ENCODE measurements at places on chromosomes 6 and 20. TPM values are rescaled to one million over a fixed set of nuclear protein-coding genes. Genes with fewer than 3 reads are reported as not detected.

Gene RAB44
- total RNA-seq = 0.11 TPM

Gene AHI1
- total RNA-seq = 13.3 TPM

Gene LY6G5C
- total RNA-seq = 2.9 TPM

Gene AKAP12
- 15.4 TPM for total RNA-seq

DNA sequence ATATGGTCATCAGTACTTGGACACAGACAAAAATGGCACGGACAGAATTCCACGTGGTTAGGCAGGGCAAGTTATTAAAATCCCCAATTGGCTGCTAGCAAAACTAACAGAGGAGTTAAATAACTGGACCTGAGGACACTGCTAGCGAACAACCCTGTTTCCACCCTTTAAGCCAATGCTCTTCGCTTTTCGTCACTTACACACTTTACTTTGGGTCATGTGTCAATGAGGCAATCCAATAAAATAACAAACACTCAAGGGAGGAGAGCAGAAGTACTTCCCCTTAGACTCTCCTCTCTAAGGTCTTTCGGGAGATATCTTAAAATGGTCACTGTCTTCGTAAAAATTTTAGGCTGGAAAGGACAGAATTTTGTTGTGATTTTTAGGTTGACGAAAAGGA lies 68.6 kb downstream of the LCA5 start:
- no peak for DNase-seq

DNA sequence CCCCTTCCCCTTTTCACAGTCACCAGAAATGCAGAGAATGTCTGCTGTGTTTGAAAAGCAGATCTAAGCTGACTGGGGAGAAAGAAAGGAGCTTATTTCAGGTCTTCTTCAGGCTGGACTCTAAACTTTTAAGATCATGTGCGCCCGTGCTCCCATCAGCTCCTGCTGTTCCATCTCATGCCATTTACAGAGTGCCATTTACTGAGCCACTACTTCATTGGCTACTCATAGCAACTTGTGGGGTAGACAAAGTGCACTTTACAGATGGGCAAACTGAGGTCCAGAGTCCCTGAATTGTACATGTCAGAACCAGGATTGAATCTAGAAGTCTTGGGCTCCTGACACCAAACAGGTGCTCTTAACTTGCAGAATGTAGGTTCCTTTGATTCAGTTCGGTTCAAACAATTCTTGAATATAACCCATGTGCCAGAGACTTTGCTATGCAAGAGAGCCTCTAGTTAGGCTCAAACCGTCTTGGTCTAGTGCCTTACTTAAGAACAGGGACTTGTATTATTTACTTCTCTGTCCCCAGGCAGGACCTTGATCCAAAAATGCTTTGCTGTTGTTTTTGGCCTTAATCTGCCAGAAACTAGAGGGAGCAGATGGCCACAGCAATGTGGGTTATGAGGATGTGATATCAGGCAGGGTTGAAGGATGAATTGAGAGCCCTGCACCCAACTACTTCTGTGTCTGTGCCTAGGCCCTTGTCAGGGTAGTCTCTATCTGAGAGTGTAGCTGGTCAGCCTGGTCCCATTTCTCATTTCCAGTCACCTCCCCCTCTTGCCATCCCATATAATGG lies 56.4 kb downstream of the RALY start:
- DNase-seq = no peak

DNA sequence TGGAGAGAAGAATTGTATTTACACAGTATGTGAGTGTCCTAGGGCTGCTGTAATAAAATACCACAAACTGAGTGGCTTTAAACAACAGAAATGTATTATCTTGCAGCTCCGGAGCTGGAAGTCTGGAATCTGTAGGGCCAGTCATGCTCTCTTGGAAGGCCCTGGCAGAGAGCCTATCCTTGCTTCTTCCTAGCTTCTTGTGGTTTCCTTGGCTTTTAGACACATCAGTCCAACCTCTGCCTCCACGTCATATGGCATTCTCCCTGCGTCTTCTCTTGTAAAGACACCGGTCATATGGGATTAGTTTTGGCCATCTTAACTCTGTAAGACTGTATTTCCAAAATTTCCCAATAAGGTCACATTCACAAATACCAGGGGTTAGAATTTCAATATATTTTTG lies 10.8 kb downstream of the FNDC1 start:
- no peak for DNase-seq

DNA sequence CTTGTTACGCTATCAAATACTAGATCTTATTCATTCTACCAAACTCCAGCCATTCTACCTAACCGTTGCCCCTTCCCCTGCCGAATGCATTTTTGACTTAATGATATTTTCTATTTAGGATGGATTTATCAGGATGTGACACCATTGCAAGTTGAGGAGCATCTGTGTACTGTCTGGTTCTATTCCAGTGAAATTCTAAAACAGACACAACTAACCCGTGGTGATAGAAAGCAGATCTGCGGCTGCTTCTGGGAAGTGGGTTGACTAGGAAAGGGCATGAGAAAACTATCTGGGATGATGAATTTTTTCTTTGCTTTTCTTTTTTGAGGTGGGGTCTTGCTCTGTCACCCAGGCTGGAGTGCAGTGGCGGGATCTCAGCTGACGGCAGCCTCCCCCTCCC lies 20.7 kb upstream of the SRC start:
- DNase-seq = peak; percentile 49

- no peak for DNase-seq
Measured at GRCh38 chr6:15533379-15534026, 129.3 kb downstream of the DTNBP1 start.

GRCh38 chr6:132648356-132648755 lies 10.6 kb downstream of the TAAR1 start:
- DNase-seq = no peak

GRCh38 chr20:13294522-13294921 lies 73.4 kb downstream of the ISM1 start:
- no peak for DNase-seq

DNA sequence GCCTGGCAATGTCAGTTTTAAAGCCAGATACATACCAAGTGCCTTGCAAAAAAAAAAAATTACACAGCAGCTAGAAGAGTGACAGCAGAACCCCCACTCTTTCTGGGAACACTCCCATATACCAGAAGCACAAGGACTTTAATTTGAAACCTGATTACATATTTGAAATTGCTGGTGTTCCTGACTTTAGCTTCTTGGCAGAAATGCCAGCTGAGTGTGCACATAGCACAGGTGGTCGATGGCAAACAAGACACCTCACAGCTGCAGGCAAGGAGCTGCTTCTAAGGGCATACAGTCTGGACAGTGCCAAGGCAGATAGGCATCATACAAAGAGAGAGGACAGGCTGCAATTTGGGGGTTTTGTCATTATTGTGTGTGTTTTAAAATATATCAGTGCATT lies 150.7 kb upstream of the SGK1 start:
- no peak for DNase-seq

DNA sequence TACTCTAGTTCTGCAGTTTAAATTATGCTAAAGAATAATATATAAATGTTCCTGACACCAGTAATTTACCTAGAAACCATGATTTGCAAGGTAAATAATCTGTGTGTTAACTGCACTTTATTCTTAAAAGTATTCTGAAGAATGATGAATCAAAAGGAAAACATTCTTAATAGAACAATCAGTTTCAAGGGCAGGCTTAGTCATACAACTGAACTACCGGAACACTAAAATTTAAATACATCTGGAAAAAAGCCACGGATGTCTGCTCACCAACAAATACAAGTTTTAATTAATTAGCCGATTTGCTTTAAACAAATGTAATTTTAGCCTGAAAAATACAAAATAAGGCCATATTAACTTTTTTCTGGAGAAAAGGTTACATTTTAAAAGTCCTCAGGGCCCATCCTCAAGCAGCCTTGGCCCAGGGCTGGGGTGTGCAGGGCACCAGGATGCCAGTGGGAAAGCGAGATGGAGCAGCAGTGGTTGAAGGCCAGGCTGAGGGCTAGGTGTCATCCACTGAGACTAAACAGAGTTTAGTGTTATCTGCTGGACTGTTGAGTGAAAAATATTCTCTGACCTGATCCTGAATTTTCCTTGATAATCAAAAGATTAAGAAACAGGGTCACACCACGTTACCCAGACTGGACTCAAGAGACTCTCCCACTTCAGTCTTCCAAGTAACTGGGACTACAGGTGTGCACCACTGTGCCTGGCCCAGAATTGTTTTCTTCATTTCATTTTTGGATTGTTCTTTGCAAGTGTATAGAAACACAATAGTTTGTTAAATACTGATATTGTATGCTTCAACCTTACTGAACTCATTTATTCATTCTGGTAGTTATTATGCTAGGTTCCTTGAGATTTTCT lies 88.2 kb upstream of the DST start:
- no peak for DNase-seq

- no peak for DNase-seq
Measured at GRCh38 chr20:47273591-47274235, 82.8 kb downstream of the ZMYND8 start.

DNA sequence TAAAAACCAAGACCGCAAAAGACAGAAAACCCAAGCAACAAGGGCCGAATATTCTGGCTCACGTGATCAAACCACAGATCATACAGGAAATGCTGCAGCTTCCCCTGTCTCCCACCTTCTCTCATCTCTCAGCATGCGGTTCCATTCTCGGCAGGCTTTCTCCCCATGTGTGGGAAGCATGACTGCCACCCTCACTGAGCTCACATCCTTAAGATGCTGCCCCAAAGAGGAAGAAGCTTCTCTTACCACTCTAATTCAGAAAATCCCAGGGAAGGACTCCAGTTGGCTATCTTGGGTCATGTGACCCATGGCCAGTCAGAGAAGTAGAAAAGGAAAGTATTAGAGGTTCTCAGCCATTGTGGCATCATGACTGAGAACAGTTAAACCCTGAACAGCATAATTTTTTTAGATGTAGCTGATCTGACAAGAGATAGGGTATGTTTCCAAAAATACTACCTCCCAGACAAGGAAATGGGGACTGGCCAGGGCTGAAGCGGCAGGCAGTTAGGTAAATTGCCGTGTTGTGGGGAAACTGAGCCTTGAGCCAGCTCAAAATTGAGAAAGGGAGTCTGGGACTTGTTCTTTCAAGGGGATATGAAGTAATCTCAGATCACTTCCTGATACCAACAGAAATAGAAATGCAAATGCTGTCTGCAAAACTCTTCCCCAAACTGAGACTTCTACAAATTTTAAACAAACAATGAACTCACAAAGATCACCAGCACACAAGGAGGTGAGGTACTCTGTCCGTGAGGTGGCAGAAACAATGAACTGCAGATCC lies 37.1 kb upstream of the GRM4 start:
- peak; percentile 76 for DNase-seq

- no peak for DNase-seq
Measured at GRCh38 chr6:72646604-72647485, 25.0 kb downstream of the KCNQ5 start.

DNA sequence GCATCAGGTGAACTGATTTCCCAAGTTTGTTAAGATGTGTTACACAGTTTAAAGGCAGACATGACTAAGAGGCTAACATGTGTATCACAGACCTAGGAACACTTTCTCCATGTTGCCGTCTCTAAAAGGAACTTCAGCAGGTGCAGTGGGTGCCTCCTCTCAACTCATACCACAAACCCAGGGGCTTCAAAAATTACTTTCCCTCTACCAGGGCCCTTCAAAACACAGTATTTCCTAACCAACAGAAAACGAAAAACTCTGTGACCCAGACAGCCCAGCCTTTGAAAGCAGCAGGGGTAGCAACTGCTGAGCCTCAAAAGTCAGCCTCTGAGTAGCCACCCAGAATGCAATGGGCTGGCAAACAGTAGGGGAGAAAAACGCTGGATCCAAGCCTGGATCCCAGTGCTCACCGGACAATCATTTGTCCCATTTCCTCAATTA lies 28.5 kb downstream of the B4GALT5 start:
- no peak for DNase-seq

Data from cardiac septum (tissue), 1 donor.